ENCODE measurements at places on chromosomes 7 and 10.

- DNase-seq: no peak
Observed at GRCh38 chr10:370449-370825, 235.2 kb downstream of the ZMYND11 start.

GRCh38 chr7:155002411-155003091 lies 373 bp downstream of the PAXIP1 start:
- DNase-seq: peak; percentile 46

DNA sequence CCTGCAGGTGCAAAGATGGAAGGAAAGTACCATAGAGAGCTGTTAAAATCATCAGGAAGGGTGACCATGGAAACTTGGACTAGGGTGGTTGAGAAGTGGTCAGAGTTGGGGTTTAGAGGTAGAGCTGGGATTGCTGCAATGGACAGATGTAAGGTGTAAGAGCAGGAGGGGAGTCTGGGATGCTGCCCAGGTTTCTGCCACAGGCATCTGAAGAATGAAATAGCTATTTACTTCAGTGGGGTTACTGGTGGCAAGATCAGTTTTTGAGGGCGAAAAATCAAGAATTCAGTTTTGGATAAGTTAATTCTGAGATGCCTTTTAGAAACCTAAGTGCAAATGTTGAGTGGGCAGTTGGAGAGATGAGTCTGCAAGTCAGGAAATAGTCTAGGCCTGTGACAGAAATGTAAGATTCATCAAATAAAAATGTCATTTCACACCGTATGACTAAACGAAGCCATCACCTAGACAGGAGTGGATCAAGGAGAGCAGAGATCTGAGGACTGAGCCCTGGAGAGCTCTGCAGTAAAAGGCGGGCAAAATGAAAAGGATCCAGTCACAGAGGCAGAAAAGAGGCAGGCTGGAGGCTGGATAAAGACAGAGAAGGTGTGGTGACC lies 22.7 kb upstream of the TOMM7 start:
- DNase-seq: no peak

DNA sequence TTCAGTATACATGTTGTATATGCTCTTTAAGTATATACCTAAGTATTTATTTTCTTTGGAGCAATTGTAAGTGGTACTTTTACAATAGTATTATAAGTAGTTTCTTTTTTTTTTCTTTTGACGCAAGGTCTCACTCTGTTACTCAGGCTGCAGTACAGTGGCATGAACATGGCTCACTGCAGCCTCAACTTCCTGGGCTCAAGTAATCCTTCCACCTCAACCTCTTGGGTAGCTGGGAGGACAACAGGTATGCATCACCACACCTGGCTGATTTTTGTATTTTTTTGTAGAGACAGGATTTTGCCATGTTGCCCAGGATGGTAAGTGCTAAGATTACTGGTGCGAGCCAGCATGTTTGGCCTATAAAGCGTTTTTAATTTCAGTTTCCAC lies 13.7 kb upstream of the CDCA7L start:
- no peak for DNase-seq

DNA sequence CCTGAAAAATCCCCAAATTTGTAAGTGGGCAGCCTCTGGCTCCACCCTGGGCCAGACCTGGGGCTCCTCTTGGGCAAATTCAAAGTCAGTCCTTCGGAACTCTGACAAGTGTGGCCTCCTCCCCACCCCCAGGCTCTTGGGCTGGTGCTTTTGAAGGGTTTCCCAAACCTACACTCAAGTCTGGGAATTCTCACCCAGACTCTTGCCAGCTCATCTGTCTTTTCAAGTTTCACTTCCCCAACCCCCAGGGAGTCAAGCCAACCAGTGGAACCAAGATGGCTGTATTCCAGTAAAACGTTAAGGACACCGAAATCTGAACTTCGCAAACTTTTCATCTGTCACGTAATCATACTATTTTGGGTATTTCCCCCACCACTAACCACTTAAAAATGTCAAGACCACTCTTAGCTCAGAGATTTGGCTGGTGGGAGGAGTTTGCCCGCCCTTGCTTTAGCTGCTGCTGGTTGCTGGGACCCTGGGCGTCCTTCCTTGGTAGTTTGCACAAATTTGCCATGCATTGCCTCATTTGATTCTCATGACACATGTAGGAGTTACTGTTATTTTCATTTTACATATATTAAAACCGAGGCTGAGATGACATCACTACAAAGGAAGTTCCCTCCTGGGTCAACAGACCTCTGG lies 1.7 kb upstream of the MYO1G start:
- DNase-seq: no peak
